ENCODE measurements at places on chromosomes 5 and 9. TPM values are rescaled to one million over a fixed set of nuclear protein-coding genes. Genes with fewer than 3 reads are reported as not detected.

ZNF366 gene
- 0.46 TPM for polyA plus RNA-seq

INSYN2B gene
- polyA plus RNA-seq: not detected

PCDHB6 gene
- 0.52 TPM for polyA plus RNA-seq

LOX gene
- polyA plus RNA-seq: 0.65 TPM

ASPN gene
- 0.53 TPM for polyA plus RNA-seq

SLC6A7 gene
- not detected for polyA plus RNA-seq

LMX1B gene
- polyA plus RNA-seq: 0.30 TPM

All from pancreas (tissue), 10 donors.